T follicular helper cell (primary cell): ENCODE measurements at places on chromosomes 11 and 22.
A peak's percentile ranks its signal among the peaks of the same experiment; 100 is the strongest.

- DNase-seq, result no peak
These were observed 56.4 kb downstream of the CEP164 start for GRCh38 chr11:117384045-117384444.

GRCh38 chr11:64245797-64246620, 734 bp downstream of the PPP1R14B start:
- DNase-seq, result peak; percentile 49

GRCh38 chr11:18295316-18295715, 26.6 kb downstream of the HPS5 start:
- no peak for DNase-seq

GRCh38 chr11:106466521-106467080, 389.1 kb downstream of the AASDHPPT start:
- no peak for DNase-seq

DNA sequence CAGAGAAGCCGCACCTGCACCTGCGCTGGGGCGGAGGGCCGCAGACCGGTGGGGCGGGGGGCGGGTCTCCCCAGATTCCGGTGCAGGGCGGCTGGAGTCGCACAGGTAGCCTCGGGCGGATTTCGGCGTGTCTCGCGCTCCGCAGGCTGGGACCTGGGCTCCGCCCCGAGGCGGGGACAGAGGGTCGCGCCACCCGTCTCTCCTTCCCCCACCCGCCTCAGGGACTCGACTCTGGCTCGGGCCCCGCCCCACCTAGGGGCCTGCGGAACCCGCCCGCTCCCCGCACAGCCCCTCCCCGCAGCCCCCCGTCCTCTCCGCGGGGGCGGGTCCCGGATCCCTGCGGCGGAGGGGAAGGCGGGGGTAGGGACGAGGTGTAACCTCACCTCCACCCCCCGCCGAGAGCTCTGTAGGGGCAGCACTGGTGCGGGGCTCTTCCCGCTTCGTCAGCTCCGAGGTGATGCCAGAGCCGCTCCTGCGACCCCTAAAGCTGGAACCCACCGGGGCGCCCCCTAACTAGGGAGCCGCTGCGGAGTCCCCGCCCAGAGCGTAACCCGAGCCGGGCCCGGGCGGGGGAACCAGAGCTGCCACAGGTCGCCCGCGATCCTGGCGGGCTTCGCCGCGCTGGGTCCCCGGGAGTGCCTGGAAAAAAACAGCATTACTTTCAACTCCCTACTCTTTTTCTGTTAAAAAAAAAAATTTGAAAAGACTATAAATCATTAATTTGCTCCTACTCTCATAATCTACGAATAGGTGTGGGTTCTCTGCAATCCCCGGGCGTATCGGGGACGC, at the start of gene SLC29A2:
SLC29A2 (minus strand) TSS at position 134 of the 789 bp plus-strand sequence. CDS start 169 bp downstream, outside the sequence.
- DNase-seq, result peak; percentile 69

DNA sequence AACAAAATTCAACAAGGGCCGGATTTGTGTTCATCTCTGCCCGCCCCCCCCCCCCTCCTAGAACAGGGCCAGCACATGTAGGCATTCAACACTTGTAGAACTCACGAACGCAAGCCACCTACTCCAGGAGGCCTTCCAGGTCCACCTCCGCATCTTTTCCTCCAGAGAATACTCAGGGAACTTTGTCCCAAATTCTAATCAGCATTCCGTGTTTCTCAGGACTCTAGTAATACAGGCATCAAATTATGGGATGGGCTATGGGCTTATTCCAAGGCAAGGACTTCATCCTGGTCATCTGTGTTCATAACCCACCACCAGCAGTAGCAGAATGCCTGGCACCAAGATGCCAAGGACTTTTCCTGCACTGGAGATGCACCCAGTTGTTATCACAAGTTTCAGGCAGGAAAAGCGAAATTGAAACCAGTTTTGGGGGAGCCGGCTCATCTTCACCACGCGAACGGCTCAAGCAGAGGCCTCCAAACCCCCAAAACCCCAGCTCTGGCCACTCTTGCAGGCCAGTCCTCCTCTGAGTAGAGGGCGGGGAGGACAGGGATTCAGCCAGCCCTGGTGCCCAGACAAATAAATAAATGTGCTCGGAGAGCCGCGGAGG, 462 bp downstream of the UBE2L6 start:
- DNase-seq, result peak; percentile 16

- no peak for DNase-seq
These were observed 7.0 kb downstream of the CHST1 start for GRCh38 chr11:45658292-45658991.

DNA sequence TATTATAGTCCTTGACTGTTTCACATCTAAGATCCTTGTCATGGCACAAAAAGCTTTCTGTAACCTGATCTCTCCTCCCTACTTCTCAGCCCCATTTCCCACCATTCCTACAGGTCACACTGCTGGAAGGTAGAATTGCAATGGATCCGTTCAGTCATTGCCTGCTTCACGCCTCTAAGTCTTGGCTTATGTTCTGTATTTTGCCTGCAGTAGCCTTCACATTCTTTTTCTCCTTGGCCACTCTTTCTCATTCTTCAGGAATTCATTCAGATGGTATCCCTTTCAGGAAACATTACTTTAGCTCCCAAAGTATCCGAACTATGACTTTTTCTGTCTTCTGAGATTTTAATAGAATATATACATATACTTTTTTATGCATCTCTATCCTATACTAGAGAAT, 731.5 kb downstream of the NTM start:
- no peak for DNase-seq

DNA sequence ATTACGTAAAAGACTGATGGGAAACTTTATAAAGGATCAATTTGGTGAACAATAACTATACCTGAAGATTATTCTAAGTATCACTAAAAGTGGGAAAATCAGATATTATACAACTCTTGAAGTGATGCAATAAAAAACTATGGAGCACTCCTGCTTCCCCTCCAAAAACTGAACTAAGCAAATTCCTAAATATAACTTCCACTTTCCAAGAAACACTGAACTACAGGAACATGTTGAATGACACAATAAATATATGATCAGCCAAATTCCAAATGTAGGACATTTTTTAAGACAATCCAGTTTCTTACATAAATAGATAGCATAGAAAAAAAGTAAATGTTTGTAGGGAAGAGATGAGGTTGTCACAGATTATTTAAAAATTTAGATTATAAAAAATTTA, 102.1 kb upstream of the APOA1 start:
- DNase-seq, result no peak

- DNase-seq, result no peak
These were observed 22.0 kb downstream of the AMPD3 start for GRCh38 chr11:10476927-10477689.

DNA sequence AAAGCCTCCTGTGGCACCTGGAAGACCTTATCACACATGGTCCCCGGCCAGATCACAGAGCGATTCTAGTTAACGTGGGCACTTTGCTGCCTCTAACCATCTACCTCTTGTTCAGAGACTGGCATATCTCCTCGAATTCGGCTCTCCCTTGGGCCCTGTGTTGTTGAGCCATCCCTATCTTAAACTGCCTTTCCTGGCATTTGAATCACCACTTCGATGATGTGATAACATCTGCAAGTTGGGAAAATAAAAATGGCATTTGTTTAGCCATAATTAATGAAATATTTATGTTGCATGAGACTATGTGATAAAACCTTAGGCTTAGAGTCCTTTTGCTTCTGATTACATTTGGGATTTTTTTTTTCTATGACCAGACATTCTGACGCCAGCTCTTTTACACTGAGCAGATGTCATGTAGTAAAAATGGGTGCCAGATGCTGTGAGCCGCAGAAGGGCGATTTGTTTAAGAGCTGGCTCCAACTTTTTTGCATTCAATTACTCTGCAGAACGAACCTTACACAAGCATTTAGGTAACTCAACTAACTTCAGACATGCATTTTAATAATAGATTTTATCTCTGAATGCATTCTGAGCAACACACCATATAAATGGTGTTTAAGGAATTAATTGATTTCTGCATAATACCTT, 58.5 kb upstream of the PARVA start:
- no peak for DNase-seq

- DNase-seq, result peak; percentile 47
These were observed 12.3 kb downstream of the STARD10 start for GRCh38 chr11:72781313-72782080.

DNA sequence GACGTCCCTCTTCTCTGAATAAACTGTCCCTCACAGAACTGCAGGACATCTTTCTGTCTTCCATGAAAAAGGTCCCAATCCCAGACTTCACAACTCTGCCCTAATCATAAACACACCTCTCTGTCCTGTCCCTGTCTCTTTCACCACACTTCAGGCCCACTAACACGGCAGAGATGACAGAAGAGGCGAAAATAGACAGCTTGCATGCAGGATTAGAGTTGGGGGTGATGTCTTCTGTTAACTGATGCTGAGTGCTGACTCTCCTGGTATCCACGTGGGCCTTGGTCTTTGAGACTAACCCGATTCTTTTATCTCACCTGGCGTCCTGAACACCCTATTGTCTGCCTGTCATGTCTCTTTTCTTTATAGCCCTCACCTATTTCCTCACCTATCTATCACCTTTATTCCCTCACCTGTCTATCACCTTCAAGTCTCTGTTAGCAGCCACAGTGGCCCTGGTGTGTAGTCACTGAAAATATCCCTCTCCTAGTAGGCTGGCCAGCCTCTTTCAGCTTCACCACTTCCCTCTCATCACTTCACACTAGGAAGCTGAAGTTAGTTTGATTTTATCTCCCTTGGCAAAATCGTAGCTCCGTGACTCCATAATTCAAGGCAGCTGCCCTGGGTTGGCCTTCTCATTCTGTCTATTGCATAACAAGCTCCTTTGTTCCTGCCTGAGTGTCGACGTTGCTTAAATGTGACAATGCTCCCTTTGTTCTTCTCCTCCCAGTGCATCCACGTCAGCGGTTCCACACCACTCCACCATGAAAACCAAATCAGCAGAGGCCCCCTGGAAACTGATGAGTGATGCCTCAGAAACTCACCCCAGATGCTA, 30.6 kb upstream of the DRD2 start:
- DNase-seq, result no peak

GRCh38 chr11:31986201-31986889, 104.5 kb upstream of the RCN1 start:
- DNase-seq, result no peak

DNA sequence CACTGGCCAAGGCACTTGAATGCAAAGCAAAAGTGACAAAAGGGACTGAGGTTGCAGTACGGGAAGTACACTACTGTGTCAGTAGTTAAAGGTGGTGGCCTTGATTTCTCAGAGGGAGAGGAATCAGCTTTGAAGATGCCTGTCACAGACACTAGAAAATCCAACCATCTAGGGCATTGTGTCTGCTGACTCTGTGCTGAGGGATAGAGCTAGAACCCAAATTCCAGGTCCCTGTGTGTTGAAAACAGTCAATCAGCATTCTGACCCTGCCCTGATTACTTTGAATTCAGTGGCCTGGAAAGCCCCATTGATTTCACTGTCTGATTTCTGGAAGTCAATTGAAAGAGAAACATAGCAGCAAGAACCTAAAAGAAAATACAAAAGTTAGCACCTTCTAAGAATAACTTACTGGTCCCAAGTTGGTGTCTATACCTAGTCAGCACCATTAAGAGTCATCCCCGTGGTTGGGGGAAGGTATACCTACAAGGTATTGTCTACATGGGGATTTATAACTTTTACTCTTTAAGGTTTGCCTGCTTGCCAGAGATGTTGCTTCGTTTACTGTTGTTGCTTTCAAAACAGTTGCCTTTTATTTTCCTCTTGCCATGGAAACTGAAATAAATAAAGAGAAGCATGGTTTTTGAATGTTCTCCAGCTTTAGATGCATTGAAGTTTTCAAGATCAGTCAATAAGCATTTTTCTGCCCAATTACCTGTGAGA, 97.3 kb downstream of the PDHX start:
- peak; percentile 34 for DNase-seq

DNA sequence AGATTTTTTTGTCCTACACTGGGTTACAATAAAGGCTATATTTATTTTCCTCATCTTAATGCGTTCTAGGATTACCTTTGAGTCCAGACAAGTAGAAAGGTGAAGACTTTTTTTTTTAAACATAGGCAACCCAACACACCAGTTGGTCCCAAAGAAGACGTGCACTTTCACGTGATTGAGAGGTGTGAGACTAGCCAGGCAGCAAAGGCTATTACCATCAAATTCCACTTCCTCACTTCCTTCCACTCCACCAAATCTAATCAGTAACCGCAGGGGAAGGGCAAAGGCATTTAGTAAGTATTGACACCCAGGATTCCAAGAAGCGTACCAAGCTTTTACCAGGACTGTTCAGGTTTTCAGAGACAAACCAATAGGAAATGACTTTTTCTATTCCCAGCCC, 109.3 kb downstream of the APIP start:
- DNase-seq, result no peak

- DNase-seq, result no peak
These were observed 47.4 kb downstream of the MED15 start for GRCh38 chr22:20554824-20555223.

DNA sequence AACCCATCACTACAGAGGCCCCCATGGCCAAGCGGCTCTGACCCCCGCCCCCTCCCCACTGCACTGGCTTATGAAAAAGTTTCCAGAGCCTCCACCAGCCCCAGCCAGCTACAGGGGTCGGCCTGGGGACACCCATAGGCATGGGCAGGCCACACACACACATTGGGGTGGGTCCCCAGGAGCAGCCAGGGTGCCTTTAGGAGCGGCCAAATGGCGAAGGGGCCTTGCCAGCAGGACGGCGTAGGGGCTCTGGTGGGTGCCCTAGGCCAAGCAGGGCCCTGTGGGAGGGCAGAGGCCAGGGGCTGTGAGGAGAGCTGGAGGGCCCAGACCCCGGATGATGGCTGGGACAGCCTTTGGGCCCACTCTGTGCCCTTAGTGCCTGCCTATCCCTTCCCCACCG, 10.1 kb downstream of the TSSC4 start:
- no peak for DNase-seq

GRCh38 chr11:46498179-46498578, 95.6 kb downstream of the AMBRA1 start:
- DNase-seq, result no peak

DNA sequence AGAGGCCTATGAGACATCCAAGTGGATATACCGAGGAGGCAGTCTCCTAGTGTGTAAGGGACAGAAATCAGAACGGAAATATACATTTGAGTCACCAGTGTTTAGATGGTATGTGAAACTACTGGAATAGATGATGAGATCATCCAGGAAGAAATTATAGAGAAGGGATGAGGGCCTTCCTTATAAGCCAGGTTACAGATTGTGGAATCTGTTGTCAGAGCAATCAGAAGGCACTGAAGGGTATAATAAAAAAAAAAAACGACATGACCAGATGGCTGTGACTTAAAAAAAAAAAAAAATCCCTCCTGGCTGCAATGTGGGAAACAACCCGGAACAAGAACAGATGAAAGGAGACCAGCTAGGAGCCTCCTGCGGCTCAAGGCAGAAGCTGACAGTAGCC, 2.7 kb downstream of the MAJIN start:
- no peak for DNase-seq

DNA sequence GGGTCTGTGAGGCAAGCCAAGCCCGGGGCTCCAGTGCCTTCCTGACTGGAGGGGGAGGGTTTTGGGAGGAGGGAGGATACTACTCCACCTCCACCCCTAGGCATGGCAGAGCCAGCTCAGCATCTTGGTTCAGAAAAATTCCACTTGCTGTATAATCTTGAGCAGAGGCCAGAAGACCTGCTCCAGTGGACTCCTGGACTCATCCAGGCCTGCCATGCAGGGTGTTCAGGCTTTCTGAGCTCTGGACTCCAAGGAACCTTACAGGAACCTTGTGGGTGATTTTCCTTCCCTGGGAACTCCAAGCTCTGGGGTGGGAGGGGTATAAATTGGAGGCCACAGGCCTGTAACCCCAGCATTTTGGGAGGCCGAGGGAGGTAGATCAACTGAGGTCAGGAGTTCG, 9.4 kb downstream of the CSDC2 start:
- no peak for DNase-seq
